ENCODE measurements at places on chromosomes 4 and X.

DNA sequence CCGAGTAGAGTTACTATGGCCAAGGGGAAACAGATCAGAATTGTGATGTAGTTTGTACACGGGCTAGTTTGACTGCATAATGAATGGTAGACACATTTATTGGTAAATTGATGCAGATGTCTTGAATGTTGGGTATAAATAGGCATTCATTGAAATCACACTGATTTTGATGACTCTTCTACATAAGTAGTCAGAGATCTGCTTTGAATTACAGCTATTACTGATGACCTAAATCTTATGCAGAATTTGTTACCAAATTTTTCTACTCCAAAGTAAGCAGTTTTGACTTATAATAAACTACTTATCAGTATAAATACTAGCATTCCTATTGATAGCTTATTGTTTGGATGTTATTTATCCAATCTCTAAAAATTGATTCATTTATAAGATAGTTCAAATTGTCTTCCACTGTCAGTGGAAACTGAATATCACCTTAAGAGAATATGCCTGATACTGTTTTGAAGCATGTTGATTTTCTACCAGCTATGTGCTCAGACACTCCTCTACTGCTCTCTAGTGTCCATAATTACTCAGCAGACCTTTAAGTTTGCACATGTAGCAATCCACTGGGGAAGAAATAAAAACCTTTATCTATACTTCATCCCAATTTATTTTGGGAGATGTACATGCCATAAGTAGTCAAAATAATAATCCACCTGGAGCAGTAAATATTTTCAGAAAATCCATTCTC lies 120.3 kb downstream of the RASL11B start:
- DNase-seq = peak; percentile 66

DNA sequence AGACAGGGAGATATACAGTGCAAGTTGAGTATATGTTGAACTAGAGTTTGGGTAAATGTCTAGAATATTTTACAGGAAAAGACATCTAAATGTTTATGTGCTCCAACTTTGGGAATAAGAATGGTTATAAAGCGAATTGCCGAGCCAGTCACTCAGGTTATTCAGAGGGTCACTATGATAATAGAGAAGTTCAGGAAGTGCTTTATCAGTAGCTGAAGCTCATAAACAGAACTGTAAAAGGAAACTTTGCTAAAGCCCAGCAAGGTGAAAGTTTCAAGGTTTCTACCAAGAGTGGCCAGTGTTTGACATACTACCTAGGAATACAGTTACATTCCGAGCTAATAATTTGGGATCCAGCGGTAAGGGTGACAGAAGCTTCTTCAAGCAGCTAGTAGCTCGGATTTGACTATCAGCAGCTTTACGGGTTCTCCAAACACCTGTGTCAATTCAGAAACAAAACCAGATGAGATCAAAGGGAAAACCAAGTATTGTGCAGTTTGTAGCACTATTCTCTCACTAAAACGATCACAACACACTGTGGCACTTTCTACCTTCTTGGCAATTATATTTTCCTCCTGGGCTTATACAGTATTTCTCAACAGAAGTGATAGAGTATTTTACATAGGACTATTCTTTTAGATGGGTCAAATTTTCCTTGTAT lies 17.2 kb upstream of the BCLAF3 start:
- DNase-seq = no peak

DNA sequence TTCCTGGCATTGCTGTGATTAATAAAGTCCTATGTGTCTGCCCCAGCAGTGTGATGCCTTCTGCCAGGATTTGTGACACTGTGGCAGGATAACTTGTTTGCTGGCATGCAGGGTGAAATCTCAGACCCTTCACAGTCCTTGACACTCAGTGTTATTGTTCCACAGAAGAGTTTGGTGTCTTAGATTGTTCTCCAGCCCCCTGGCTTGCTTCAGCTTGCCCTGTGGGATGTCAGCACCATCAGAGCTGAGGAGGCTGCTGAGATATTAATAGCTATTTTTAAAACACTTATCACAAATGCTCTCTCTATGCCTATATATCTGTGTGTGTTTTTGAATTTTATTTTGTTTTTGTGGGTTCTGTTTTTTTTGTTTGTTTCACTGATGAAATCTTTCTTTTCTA lies 136.9 kb downstream of the TSPAN5 start:
- no peak for DNase-seq

- no peak for DNase-seq
These were observed 13.5 kb downstream of the RXFP1 start for GRCh38 chr4:158535130-158535614.
